ENCODE measurements at places on chromosomes 3 and 15.

- no peak for DNase-seq
Measured at GRCh38 chr3:118578559-118578958, 456.1 kb downstream of the IGSF11 start.

DNA sequence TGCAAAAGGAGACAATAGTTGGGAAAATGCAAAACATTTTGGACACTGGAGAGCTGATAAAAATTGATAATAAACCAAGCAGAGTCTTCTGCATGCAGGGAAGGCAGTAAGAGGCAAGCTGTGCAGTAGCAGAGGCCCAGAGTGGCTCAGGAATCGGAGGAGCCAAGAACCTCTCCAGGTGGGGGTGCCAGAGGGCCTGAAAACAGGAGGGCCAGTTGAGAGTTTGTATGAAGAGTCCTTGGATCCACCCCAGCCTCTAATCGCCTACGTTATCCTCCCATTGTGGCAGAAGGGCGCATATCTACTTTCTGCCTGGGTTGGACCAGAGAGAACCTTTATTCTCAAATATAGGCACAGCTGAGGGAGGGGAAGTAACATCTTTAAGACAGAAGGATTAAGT lies 48.9 kb upstream of the RBP1 start:
- DNase-seq = no peak

DNA sequence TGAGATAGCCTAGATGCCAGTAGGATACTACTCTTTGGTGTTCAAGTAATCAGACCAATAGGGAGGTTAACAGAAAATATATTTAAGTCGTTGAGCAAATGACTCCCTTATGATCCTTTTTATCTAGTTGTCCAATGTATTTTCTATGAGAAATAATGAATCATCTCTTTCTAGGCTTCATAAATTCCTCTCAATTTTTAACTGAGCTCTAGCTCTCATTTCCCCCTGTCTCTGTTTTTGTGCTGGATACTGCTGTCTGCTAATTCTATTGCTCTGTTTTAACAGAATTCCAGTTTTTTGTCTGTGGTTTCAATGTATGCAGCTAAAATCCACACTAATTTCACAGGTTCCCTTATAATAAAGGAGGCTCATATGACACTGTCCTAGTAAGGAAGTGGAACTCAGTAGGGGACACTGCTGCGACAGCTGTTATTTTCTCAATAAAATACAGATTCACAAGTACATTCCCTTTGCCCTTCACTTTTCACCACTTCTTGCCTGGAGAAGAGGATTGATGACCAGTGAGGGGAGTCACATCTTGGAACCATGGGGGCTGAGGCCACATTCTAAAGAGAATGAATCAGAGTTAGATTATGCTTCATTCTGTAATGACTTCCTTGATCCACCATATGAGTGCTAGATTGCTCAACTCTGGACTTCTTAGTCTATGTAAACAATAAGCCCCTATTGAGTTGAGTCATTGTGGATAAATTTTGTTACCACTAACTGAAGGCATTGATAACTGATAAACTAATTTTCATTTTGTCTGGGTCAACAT lies 558.7 kb upstream of the KCNMB2 start:
- no peak for DNase-seq

- no peak for DNase-seq
Measured at GRCh38 chr3:23193831-23194230, 9.3 kb upstream of the UBE2E2 start.

GRCh38 chr3:46393011-46393410 lies 13.9 kb downstream of the CCR5AS start:
- no peak for DNase-seq

DNA sequence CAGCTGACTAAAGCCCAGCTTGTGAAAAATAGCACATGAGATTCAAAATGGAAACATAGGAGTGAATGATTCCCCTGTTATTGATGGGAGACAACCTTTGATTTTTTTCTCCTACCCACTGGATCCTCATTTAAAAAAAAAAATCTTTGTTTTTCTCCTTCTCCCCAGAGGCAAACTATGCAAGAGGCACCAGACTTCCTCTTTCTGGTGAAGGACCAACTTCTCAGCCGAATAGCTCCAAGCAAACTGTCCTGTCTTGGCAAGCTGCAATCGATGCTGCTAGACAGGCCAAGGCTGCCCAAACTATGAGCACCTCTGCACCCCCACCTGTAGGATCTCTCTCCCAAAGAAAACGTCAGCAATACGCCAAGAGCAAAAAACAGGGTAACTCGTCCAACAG lies 2.6 kb downstream of the CACNA1D start:
- no peak for DNase-seq
